ENCODE measurements at places on chromosomes 3 and 15.

DNA sequence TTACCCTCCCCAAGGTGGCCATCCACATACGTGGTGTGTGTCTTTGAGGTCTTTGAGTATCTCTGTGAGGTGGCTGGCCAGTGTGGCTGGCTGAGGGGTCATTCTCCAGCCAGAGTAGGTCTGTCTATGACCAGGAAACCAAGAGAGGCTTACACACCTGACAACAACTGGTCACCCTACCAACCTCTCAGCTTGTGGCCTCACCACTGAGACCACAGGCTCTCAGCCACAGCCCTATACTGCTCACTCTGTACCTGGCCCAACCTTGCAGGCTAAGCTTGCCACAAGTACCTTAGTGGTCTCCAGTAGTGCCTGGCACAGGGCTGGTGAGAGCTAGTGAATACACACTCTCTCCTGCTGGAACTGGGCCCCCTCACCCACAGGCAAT lies 5.1 kb downstream of the HEMK1 start:
- no peak for DNase-seq

- peak; percentile 72 for DNase-seq
Observed at GRCh38 chr3:112364291-112364690, 31.3 kb downstream of the CD200 start.

DNA sequence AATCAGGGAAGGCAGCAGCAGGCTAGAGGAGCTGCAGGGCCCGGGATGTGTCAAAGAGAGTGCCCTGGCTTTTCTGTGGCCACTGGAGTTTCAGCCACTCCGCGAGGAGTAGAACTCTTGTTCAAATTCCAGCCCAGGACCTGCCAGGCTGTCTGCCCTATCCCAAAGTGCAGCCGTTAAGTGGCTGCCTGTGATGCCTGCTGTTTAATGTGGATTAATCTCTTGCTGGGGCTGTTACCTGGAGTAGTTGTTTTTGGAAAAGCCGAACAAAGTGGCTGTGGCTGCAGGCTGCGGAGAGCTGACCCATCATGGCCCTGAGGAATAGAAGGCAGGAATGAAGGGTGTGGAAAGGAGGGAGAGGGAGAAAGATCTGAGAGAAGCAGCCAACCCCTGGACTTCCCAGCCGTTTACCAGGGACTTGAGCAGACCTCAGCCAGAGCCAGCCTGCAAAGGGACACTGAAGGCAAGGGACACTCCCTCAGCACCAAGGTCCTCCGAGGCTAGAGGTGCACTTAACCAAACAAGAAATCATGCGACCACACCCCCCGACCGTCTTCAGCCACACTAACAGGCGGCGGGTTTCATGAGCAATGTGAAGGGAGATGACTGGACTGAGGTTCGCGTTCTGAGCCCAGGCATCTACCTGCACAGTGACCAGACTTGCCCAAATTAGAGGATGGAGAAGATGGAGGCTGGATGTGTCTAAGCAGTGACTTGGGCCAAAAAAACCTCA lies 4.7 kb downstream of the CDAN1 start:
- DNase-seq = no peak

DNA sequence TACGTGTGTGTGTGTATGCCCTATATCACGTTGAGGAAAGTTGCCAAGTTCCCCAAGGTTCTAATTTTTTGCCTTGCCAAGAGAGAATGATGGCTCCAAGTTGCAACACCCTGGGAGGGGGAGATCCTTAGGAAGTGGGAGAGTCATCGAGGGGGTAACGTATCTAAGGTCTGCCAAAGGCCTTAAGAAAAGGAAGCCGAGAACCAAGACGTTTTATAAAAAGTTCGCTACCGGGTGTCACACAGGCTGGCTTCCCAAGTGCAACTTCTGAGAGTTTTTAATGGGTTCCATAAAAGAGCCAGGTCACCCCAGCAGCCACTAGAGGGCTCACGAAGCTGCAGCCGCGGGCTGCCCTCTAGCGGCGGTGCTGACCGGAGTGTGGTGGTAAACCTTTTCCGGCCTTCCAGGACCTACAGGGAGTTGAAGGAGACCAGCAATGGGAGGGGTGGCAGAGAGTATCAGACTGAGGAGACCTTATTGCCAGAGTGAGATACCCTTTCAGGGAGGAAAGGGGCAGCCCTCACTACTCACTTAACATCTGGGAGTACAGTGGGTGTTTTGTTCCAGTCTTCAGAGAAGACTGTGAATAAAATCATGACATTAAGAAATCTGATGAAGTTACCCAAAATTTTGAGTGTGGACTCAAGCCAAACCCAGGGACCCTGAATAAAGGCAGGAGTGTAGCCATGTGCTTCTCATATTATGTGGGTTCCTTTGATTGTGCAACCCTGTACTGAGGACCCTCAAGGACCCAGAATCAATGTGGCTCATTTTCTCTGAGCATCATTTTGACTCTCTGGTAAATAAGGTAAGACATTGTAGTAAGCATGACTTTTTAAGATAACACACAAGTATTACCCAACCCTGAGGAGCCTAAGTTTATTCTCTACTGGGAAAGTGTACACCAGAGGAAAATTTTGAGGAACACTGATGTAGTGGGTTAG lies 2.5 kb upstream of the RFX7 start:
- peak; percentile 96 for DNase-seq

DNA sequence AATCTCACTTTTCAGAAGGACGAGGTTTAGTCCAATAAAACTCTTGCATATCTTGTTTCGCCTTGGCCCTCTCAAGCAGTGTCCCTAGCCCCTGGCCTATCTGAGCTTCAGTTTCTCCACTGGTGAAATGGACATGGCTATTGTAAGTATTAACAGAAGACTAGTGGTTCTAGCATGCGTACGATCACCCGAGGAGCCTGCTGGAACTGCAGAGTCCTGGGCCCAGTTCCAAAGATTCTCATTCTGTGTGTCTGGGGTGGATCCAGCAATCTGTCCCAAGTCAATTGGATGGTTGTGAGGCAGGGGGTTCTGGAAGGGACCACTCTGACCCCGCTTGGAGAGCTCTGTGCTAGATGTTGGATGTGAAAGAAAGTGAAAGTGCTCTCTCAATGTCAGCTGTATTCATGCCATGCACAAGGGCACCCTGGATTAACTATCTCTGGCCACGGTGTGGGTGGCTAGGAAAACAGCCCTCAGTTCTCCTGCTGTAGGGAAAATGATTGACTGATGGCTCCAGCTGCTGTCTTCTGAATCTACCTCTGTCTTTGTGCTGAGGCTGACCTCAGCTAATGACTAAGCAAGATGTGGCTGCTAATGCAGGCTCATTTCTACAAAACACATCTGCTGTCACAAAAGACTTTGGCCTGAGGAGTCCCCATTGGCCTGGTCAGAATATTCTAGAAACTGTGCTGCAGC lies 1.9 kb upstream of the PLA1A start:
- DNase-seq = no peak

DNA sequence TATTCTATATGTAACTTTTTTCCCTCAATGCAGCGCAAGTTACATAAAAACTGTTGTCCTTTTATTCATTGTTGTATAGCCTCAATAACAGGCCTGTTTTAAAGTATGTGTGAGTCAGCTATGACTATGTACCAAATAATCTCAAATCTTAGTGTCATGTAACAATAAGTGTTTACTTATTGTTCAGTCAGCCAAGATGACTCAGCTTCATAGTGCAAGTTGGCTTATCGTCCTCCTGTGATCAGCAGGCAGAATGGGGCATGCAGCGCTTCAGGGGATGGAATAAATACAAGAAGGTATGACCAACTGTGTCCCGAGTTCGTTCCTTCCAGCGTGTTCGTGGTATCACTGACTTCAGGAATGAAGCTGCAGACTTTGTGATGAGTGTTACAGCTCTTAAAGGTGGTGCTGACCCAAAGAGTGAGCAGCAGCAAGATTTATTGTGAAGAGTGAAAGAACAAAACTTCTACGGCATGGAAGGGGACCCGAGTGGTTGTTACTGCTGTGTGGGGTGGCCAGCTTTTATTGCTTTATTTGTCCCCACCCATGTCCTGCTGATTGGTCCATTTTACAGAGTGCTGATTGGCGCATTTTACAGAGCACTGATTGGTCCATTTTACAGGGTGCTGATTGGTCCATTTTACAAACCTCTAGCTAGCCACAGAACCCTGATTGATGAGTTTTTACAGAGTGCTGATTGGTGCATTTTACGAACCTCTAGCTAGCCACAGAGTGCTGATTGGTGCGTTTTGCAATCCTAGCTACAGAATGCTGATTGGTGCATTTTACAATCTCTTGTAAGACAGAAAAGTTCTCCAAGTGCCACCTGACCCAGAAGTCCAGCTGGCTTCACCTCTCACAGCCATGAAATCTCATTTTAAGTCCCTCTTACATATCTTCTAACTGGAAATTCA lies 1016.0 kb downstream of the MCTP2 start:
- DNase-seq = no peak

DNA sequence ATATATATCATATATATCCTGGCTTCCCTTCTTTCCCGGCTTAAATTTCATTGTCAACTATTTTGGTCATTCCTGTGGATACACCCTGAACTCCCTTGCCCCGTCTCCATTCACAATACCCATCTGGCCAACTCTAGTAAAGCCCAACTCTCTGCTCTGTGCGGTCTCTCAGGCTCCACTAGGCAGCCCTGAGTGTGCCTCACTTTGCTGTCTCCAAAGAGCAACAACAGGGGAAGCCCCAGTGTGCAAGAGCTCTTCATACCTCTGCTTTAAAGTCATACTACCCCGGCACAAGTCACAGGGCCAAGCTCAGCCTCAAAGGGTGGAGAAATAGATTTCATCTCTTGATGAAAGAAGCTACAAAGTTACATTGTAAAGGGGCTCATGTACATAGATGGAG lies 18.9 kb upstream of the FEM1B start:
- no peak for DNase-seq

DNA sequence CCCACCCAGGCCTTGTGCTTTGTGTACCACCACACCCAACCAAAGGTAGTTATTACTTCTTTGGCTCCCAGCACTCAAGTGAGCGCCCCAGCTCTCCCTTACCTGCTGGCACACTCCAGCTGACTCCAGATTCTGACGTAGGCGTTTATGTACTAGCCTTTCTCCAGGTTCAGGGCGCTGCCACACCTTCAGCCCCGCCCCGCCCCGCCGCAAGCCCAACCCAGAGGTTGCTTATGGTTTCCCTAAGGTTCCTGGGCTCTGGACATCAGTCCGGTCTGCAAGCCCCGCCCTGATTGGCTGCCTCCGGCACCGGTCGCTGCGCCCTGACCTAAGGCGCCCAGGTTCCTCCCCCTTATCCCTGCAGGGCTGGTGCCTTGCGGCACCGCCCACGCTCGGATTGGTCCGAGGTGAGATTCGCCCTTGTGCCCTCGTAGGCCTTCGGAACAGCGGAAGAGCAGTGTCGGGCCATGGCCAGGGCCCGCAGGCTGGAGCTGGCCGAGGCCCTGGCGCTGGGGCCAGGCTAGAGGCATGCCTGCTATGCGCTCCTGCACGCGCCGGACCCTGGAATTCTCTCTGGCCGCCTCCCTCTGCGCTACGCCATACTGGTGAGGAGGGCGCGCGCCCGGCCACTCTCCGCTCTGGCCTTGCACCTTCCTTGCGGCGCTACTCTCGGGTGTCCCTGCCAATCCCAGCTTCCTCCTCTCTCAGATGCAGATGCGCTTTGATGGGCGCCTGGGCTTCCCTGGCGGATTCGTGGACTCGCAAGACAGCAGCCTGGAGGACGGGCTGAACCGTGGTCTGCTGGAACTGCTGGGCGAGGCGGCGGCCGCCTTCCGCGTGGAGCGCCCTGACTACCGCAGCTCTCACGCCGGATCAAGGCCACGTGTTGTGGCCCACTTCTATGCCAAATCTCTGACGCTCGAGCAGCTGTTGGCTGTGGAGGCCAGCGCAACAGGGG lies 19.8 kb upstream of the NUDT16 start:
- peak; percentile 85 for DNase-seq

Measured in inflammatory macrophage treated with lipopolysaccharide for 1 hour (primary cell).